NCI-H1417 (cell line): ENCODE measurements at places on chromosomes 4 and X.

GRCh38 chr4:95317085-95317793, 231.5 kb downstream of the UNC5C start:
- DNase-seq, result no peak

GRCh38 chr4:155972098-155972497, 18.4 kb upstream of the CTSO start:
- no peak for DNase-seq

DNA sequence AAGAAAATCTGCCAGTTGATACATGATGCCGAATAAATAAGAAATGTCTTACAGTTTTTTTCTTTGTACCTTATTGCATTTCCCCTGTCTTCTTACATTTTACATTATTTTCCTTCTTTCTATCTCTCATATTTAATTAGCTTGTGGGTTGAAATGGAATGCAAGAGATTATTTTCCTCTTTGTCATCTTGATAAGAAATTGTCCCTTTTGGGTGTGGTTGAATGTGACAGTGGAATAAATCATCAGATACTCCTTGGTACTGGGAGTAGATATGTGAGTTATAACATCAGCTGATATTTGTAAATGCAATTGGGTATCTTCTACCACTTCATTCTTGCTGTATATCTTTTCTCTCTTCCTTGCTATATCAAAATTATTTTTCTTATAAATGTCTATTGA, 997.4 kb downstream of the RAPGEF2 start:
- no peak for DNase-seq

GRCh38 chrX:23403849-23404248, 69.2 kb downstream of the PTCHD1 start:
- no peak for DNase-seq

DNA sequence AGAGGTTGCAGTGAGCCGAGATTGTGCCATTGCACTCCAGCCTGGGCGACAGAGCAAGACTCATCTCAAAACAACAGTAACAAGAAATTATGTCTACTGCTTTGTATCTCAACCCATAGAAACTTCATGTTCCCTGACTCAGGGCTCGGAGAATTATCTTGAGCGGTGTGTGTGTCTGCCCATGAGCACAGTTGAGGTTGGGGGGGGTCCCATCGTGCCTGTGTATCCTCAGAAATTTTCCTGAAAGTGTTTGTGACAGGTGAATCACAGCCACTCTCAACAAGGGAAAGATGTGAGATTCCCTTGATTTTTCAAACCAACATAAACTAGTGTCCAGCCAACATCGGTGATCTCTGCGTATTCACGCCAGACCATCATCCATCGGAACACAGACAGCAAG, 319.1 kb downstream of the ASMT start:
- no peak for DNase-seq

- peak; percentile 76 for DNase-seq
Observed at GRCh38 chr4:15479089-15479912, 9.6 kb downstream of the CC2D2A start.

- DNase-seq, result no peak
Observed at GRCh38 chr4:66885501-66886165, 659.7 kb downstream of the CENPC start.

DNA sequence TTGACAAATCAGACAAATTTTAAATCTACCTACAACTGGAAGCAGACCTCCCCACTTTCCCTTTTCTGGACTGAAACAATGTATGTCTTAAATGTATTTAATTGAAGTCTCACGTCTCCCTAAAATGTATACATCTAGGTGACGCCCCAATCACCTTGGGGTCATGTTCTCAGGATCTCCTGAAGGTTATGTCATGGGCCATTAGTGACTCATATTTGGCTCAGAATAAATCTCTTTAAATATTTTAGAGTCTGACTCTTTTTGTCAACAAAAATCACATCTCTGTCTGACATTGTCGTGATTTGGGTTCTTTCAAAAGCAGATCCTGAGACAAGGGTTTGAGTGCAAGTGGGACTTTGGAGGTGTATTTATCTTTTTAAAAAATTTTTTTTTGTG, 26.2 kb upstream of the BOD1L1 start:
- no peak for DNase-seq
